ENCODE measurements at places on chromosomes 16 and 17.

DNA sequence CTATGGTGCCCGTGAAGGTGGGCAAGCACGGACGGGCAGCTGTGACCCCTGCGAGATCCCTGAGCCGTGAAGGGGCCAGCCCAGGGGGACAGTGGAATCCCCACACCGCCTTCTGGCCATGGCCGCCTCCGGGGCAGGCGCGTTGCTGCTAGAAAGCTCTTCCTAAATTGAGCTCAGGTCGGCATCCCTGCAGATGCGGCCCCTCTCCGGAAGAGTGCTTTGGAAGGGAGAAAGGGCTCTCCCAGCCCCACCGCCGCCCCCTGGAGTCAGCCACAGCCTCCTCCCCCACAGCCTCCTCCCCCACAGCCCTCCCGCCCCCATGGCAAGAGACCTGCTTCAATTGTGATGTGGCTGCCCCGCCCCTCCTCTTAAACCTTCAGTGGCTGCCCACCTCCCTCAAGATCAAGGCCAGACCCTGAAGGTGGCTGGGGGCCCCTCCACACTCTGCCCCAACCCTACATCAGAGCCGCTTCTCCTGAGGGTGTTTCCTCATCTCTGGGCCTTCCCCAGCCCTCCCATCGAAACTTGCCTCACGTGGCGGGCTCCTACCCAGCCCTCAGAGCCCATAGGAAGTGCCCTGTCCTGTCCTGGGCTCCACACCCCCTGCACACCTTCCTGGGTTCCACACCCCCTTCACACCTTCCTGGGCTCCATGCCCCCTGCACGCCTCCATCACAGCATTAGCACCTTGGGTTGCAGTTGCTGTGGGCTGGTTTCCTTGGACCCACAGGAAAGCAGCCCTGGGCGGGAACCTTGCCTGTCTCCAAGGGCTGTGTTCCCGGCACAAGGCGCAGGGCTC, 5.5 kb upstream of the CBFA2T3 start:
- DNase-seq: no peak

DNA sequence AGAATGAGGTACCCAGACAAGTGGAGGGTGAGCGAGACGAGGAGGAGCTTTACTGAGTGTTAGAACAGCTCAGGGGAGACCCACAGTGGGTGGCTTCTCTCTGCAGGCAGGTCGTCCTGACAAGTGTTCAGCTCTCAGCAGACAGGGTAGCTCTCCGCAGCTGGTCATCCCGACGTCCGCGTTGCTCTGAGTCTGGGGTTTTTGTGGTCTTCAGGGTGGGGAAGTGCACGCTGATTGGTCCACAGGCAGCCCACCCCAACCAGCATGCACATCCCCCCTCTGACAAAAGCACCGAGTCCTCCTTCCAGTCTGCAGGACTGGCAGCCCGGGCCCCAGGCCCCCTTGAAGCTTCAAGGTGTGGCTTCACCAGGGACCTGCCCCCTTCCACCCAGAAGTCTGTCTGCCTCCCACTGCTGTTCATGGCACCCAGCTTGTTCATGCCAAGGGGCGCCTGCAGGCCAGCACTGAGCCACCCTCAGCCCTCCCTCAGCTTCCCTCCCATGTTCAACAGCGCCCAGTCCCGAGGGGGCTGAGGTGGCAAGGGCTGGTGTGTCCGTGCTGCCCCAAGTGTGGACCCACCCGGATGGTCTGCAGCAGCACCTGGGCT, 19.9 kb upstream of the WDR45B start:
- DNase-seq: no peak

DNA sequence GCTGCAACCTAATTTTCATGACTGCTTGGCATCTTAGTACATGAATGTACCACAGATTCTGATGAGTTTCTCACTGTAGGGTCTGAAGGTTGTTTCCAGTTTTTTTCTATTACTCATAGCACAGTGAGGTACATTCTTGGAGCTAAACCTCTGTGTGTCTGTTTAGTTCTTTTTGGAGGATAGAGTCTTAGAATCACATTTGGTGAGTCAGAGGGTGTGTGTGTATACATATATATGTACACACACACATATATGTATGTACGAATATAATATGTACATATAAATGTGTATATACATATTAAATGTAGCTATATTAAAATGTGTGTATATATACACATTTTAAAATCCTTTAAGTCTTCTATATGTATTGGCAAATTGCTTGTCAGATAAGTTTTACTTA, 72.9 kb downstream of the NTN1 start:
- DNase-seq: no peak

GRCh38 chr17:82716203-82717010, at the start of gene FN3KRP:
Gene FN3KRP, plus strand, starts transcription at chr17:82716706. Its CDS starts 50 bp downstream, at chr17:82716756.
- peak; percentile 95 for DNase-seq

DNA sequence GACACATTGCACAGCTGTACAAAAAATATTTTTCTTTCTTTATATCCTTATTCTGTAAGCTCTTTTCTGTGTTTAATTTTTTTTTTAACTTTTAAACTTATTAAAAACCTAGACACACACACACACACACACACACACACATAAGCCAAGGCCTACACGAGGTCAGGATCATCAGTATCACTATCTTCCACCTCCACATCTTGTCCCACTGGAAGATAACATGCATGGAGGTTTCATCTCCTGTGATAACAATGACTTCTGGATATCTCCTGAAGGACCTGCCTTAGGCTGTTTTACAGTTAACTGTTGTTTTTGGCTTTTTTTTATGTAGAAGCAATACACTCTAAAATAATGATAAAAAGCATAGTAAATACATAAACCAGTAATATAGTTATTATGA, 71.2 kb downstream of the TNRC6C start:
- no peak for DNase-seq

GRCh38 chr17:40582328-40582901, 17.1 kb upstream of the CCR7 start:
- peak; percentile 82 for DNase-seq

DNA sequence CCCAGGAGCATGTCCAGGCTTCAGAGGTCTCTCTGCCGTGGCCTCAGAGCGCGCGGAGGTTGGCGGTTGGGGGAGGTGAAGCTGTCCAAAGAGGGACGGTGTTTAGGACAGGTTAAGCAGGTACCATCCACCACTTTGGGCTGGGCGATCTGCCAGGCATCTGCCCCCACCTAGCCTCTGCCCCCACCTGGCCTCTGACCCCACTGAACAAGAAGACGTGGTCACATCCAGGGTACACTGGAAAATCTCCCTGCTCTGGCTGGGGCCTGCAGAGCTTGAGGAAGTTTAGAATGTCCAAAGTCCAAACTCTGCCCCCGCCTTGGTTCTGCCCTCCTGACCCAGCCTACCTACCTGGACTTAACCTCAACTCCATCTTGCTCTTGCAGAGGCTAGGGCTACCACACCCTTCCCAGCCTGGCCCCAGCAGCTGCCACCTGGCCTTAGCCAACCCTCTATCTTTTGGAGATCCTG, 1.6 kb downstream of the ITGA3 start:
- DNase-seq: no peak

GRCh38 chr17:55451203-55451641, 29.6 kb upstream of the MMD start:
- no peak for DNase-seq

GRCh38 chr17:74368341-74369081, 1.2 kb downstream of the GPR142 start:
- DNase-seq: peak; percentile 79

DNA sequence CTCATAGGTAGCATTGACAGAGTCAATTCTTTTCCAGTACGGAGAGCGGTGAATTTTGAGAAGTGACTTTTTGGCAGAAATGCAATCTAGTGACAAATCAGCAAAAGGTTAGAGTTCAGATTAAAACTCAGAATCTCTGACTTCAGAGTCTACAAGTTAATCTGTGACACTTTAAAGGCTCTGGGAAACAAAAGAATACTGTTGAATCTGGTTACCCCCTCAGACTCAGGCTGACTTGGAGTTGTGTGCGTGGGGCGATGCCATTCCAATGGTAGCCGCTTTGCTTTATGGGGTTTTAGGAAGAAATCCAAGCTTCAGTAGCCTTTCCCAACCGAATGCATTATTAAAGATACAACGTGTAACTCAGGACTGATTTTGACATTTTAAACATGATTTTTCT, 118.2 kb downstream of the CDH13 start:
- no peak for DNase-seq

DNA sequence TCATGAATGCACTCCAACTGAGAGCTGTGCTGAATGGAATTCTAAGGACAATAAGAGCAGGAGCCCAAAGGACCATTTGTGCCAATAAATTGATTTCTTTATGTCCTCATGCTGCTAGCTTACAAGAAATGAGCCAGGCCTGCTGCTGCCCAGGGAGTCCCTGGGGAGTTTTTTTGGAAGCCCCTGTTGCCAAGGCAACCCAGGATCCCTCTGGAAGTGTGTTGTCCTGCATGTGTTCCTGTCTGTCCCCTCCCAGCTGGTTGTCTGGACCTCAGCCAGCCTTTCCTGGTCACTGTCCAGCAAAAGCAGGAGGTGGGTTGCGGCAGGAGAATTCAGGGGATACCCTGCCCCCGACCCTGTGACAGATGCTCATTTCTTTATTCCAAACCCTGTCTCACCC, 51.0 kb upstream of the GPRC5B start:
- no peak for DNase-seq

- DNase-seq: no peak
Measured at GRCh38 chr16:81265658-81266451, 27.4 kb downstream of the BCO1 start.

DNA sequence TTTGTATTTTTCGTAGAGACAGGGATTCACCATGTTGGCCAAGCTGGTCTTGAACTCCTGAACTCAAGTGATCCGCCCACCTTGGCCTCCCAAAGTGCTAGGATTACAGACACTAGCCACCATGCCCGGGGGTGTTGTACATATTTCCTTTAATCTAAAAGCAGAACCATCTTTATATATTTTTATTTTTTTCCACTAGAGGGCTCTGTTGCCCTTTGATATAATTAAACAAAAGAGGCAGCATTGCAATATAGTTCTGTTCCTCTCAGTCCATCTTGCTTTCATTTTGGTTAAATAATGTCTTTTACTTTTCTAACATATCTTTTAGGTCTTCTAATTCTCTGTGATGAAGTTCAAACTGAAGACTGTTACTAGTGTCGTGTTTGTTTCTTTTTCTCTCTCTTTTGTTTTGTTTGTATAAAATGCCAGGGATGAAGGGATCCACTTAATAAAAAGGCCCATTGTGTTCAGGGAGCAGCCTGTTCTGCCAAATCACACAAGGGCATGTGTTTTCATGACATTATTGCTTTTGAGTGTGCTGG, 23.4 kb downstream of the WWOX start:
- DNase-seq: peak; percentile 65

DNA sequence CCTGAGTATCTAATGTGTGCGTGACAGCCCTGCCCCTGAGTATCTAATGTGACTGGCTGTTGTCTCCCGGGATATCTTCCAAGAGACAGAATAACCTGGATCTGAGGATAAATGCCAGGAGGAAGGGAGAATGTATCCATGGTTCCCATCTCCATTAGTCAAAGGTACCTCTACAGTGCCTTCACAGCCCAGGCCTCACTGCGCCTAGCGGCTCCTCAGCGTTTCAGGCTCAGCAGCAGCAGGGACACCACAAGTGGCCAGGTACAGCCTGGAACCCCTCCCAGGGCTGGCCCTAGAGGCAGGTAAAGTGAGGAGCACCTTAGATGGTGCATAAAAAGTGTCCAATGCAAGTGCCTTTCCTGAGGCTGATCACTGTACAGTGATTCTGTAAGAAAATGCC, 32.0 kb downstream of the SOCS3 start:
- DNase-seq: no peak

DNA sequence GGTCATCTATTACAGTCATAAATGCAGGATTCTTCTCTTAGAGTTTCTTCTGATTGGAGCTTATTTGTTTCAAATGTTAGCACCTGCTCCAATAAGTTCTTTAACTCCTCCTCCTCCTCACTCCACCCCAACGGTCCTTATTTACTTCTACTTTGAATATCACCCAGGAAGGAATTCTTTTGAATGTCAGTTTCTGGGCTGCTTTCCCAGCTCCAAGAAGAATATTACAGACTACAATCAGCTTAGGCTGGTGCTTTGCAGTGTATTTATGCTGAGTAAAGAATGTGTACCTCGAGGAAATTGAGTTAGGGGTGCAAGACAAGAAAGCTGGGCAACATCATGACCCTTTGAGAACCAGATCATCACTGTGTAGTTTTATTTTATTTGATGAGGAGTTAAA, 30.8 kb downstream of the MAP3K3 start:
- no peak for DNase-seq

GRCh38 chr16:85570213-85570734, 42.8 kb upstream of the GSE1 start:
- DNase-seq: peak; percentile 26

- no peak for DNase-seq
Measured at GRCh38 chr16:54152362-54153239, 134.0 kb downstream of the IRX3 start.

DNA sequence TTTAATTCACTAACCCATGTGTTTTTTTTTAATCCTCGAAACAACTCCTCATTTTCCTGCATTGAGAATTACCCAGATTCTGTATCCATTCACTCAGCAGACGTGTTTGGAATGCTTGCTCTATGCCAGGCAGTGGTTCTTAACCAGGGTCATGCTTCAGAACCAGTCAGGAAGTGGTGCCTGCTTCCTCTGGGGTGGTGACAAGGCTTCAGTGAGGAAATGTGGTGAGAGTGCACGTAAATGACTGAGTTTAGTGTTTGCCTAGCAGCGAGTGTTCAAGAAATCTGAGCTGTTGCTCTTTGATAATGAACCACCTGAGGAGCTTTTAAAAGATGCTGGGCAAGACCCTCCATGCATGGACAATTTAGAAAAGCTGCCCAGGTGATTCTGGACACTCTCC, 9.9 kb downstream of the ZFP90 start:
- DNase-seq: peak; percentile 46

GRCh38 chr17:2502871-2503580, 8.7 kb downstream of the METTL16 start:
- DNase-seq: no peak

DNA sequence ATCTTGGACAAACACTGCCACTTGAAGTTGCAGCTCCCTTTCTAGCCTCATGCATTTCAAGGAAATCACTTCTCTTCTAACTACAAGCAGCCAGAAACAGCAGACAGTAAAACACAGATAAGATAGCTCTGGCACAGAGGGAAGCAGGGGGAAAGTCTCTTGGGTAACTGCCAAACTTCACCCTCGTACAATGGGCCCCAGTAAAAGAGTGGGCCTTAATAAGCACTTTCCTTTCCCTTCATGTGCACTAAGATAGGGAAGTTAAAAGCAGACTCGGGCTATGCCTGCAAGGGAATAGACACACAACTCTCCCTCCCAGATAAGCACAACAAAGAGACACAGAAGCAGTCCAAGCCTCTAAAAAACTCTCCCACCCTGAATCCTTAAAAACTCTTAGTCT, 4.2 kb upstream of the KRTAP4-5 start:
- no peak for DNase-seq

DNA sequence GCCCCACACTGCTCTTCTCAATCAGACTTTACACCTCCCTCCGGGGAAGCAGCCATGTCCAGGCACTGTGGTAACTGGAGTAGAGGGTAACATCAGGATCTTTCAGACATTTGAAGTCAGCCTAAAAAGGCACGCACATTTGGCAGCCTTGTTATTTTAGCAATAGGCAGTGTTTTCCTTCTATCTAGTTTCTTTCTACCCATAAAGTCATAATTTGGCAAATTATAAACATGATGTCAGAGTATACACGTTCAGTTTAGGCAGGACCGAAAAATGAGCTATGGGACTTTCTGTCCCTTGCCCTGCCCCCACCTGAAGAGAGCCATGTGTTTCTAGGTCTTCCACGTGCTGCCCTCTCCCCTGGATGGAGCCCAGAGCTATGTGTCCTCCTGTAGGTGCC, 21.1 kb downstream of the NARF start:
- DNase-seq: no peak
